SJSA1 (cell line): ENCODE measurements at places on chromosomes 5 and 9. TPM values are rescaled to one million over a fixed set of nuclear protein-coding genes. Genes with fewer than 3 reads are reported as not detected.

- no peak for DNase-seq
- no peaks in the 10 kb centered on the region for H3K27me3 ChIP-seq
- no peak overlapping the region for H3K4me3 ChIP-seq
- peaks cover 57% of the 10 kb centered on the region for H3K36me3 ChIP-seq
- H3K27ac ChIP-seq: no peak overlapping the region
- peaks cover under 1% of the 10 kb centered on the region for H3K4me1 ChIP-seq
Measured at GRCh38 chr5:72166070-72166979, 59.0 kb downstream of the MAP1B start.

DNA sequence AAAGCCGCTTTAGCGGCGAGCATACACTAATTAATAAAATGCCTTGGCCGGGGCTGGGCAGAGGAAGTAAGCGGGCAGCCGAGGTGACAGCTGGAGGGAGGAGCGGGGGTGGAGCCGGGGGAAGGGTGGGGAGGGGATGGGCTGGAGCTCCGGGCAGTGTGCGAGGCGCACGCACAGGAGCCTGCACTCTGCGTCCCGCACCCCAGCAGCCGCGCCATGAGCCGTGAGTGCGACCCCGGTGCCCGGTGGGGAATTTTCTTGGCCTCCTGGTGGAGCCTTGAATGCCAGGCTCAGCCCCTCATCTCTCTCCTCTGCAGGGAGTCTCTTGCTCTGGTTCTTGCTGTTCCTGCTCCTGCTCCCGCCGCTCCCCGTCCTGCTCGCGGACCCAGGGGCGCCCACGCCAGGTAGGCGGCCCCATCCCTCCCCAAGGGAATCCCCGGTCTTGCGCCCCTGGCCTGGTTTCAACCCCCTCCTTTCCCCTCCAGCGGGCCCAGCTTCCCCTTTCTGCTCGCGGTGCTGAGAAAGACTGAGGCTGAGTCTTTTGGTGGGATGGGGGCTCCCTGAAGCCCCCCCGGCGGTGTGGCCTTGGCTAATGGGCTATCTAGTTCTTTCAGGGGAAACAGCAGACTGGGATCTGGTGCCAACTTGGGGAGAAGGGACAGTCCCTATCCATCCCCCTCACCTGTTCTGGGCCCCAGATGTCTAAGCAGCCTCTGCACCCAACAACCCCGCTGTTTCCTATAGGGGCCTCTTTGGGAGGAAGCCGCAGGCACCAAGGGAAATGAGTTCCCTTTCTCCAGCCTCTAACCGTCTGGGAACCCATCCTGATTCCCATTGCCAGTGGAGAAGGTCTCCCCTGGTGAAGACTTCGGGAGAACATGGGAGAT, at the start of gene PTGS1:
PTGS1 (plus strand) TSS at position 156 of the 887 bp plus-strand sequence; CDS start at position 217, 61 bp downstream.
- no peaks in the 10 kb centered on the region for H3K27me3 ChIP-seq
- H3K4me1 ChIP-seq: peaks cover 6% of the 10 kb centered on the region
- H3K27ac ChIP-seq: no peak within 1 kb of the TSS
- no peak within 1 kb of the TSS for H3K4me3 ChIP-seq
- no peaks in the 10 kb centered on the region for H3K36me3 ChIP-seq

The GRXCR2 gene
- total RNA-seq: 0.21 TPM in 1 of 2 replicates, not detected in the other

DNA sequence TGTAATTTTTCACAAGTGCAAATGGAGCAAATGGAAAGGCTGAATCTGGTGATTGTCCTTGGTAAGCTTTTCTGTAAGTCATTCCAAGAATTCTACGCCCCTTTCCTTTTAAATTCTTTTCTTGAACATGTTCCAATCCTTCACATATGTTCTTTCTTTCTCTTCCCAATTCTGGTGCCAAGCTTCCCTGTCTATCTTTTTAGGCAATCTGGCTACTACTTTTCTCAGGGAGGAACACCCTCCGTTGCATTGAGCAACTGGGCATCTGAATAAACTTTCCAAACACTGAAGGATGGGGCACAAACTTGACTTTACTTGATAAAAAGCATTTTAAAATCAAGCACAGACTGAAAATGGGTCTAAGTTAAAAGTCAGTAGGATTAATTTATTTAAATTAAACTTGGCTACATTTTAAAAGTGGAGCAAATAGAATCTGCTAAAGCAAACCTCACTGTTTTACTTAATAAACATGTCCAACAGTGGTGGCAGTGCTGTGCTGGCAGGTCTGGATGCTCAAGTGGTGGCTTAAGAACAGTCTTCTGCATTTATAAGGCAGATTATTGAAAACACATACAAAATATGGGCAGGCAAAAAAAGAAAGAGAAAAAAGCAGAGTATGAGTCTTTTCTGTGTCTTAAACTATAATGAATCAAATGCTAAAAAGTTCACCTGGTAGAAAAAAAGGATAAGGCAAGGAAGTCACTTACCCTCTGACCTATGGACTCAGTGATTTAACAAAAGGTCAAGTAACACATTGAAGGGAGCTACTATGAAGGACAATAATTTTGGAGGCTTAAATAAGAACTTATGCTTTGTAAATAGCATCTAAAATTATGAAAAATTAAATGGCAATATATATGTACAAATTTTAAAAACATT, 5.4 kb downstream of the ELL2 start:
- H3K27ac ChIP-seq: no peak overlapping the region
- no peak for DNase-seq
- H3K4me1 ChIP-seq: peaks cover 29% of the 10 kb centered on the region
- no peaks in the 10 kb centered on the region for H3K27me3 ChIP-seq

- H3K27me3 ChIP-seq: no peaks in the 10 kb centered on the region
- H3K36me3 ChIP-seq: no peaks in the 10 kb centered on the region; the same call in 1 of the 2 replicates
- H3K4me1 ChIP-seq: peaks cover 4% of the 10 kb centered on the region; the same call in 1 of the 2 replicates
- no peak overlapping the region for H3K4me3 ChIP-seq
- no peak overlapping the region for H3K27ac ChIP-seq
Measured at GRCh38 chr9:109918339-109919163, 138.6 kb downstream of the PALM2AKAP2 start.

GRCh38 chr9:318646-319045, 104.0 kb downstream of the DOCK8 start:
- H3K4me1 ChIP-seq: no peaks in the 10 kb centered on the region
- H3K27ac ChIP-seq: no peak overlapping the region
- no peaks in the 10 kb centered on the region for H3K36me3 ChIP-seq
- no peaks in the 10 kb centered on the region for H3K27me3 ChIP-seq
- no peak for DNase-seq
- no peak overlapping the region for H3K4me3 ChIP-seq

- H3K4me1 ChIP-seq: peaks cover under 1% of the 10 kb centered on the region; the same call in 1 of the 2 replicates
- no peak overlapping the region for H3K4me3 ChIP-seq
- peaks cover 8% of the 10 kb centered on the region for H3K27me3 ChIP-seq
- H3K27ac ChIP-seq: no peak overlapping the region
- no peak for DNase-seq
Measured at GRCh38 chr9:72154468-72155285, 5.4 kb downstream of the GDA start.

The DHFR gene
- total RNA-seq: 145 and 147 TPM in 2 replicates

DNA sequence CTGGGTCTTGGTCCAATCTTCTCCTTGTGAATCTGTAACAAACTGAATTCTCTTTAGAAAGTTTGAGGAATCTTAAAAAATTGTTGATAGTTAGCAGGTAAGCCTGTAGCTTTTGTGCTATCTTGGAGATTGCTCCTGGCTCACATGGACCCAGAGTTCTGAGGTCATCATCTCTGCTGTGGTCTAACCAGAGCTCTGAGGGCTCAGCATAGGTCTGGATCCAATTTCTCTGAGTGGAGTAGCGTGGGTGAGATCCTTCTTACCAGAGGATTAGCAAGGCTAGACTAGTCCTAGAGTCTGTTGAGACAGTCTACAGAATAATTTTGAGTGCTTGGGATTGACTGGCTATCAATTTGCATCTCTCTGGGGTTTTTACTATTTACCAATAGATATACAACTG, 60.5 kb upstream of the IL6ST start:
- no peaks in the 10 kb centered on the region for H3K27me3 ChIP-seq
- no peak overlapping the region for H3K4me3 ChIP-seq
- no peaks in the 10 kb centered on the region for H3K36me3 ChIP-seq
- DNase-seq: no peak
- H3K27ac ChIP-seq: no peak overlapping the region

DNA sequence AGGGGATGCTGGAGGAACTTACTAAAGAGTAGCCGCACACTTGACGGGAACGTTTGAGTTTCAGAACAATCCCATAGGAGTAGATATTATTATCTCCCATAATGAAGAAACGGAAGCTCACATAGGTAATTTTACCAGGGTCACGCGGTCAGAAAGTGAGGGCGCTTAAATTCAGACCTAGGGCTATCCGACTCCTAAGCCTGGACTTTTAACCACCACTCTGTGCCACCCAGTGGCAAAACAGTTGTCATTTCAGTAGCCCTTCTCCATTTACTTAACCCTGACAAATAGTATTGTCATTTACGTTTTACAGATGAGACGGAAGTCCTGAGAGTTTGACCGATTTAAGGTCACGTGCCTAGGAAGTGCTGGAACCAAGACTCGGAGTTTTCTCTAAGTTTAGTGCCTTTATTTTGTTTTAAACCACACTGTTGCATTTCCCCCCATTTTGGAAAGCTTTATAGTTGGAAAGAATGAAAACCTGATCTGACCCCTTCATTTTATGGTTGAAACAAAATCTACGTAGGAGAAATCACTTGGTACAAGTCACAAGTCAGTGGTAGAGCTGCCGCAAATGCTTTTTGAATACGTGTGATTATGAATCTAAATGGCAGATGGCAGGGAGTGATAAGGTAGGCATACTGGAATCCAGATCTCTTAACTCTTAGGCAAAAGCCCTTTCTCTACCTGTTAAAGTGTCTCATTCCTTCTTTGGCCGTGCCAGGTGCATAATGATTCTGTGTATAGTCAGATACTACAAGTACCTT, 650 bp downstream of the MRRF start:
- DNase-seq: no peak
- peak overlapping the region; percentile 65 for H3K4me3 ChIP-seq
- H3K4me1 ChIP-seq: peaks cover 15% of the 10 kb centered on the region
- H3K36me3 ChIP-seq: peaks cover 14% of the 10 kb centered on the region
- no peaks in the 10 kb centered on the region for H3K27me3 ChIP-seq

The IL33 gene
- total RNA-seq: not detected in 2 replicates

The DAPK1 gene
- total RNA-seq: 84.9 and 103 TPM in 2 replicates

The IFNA2 gene
- total RNA-seq: not detected in 2 replicates

GRCh38 chr5:55600497-55601203, 65.9 kb upstream of the PLPP1 start:
- DNase-seq: no peak
- no peaks in the 10 kb centered on the region for H3K27me3 ChIP-seq
- no peaks in the 10 kb centered on the region for H3K36me3 ChIP-seq
- H3K27ac ChIP-seq: peak overlapping the region; percentile 94

The TSC1 gene
- total RNA-seq: 44.0 and 54.5 TPM in 2 replicates

- H3K4me1 ChIP-seq: peaks cover 53% of the 10 kb centered on the region
- no peak for DNase-seq
- H3K4me3 ChIP-seq: no peak overlapping the region
- no peak overlapping the region for H3K27ac ChIP-seq
- H3K36me3 ChIP-seq: no peaks in the 10 kb centered on the region
- no peaks in the 10 kb centered on the region for H3K27me3 ChIP-seq
Measured at GRCh38 chr5:160466116-160466515, 44.5 kb downstream of the PTTG1 start.

The ANKRD31 gene
- not detected in 2 replicates for total RNA-seq

DNA sequence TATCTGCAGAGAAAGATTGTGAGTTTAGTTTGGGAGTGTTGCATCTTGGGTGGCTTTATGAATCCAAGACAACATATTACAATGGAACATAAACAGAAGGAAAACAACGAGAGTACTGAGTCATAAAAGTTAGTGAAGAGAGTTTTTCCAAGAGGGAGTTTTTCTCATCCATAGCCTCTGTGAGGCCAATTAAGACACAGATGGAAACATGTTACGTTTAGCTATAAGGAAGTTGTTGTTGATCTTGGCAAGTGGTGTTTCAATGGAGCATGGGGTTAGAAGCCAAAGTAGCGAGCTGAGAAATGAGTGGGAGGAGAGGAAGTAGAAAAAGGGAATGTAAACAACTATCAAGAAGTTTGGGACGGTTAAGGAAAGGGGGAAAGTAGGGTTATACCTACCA, 53.3 kb upstream of the SPATA31D4 start:
- no peaks in the 10 kb centered on the region for H3K36me3 ChIP-seq
- H3K27me3 ChIP-seq: no peaks in the 10 kb centered on the region
- peak overlapping the region; percentile 86 for H3K27ac ChIP-seq
- DNase-seq: peak; percentile 47

GRCh38 chr5:153347611-153348010, 142.9 kb upstream of the GRIA1 start:
- H3K4me3 ChIP-seq: no peak overlapping the region
- no peaks in the 10 kb centered on the region for H3K4me1 ChIP-seq
- no peak for DNase-seq
- no peaks in the 10 kb centered on the region; the same call in 1 of the 2 replicates for H3K27me3 ChIP-seq
- H3K27ac ChIP-seq: no peak overlapping the region

DNA sequence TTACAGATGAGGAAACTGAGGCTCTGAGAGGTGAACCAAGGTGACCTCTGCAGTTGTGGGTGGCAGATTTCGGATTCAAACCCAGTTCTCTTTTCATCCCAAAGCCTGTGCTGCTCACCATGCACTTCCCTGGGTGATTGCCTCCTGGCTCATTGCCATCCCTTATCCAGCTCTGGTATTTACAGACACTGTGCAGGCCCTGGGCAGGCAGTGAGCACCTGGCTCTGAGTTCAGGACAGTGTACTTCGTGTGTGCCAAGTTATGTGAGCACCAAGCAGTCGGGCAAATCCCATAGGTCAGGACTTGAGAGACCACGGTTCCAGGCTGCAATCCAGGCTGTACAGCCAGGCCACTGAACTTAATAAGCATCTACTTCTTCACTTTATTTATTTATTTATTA, 1.4 kb downstream of the LRSAM1 start:
- peaks cover 20% of the 10 kb centered on the region for H3K4me1 ChIP-seq
- no peaks in the 10 kb centered on the region for H3K27me3 ChIP-seq
- no peak overlapping the region for H3K4me3 ChIP-seq
- H3K36me3 ChIP-seq: peaks cover 41% of the 10 kb centered on the region
- no peak for DNase-seq
